Hepatic stellate cell (primary cell): ENCODE measurements at places on chromosomes 3 and 15.
A peak's percentile ranks its signal among the peaks of the same experiment; 100 is the strongest.

- no peak for DNase-seq
Measured at GRCh38 chr3:30017901-30018300, 588.5 kb upstream of the TGFBR2 start.

DNA sequence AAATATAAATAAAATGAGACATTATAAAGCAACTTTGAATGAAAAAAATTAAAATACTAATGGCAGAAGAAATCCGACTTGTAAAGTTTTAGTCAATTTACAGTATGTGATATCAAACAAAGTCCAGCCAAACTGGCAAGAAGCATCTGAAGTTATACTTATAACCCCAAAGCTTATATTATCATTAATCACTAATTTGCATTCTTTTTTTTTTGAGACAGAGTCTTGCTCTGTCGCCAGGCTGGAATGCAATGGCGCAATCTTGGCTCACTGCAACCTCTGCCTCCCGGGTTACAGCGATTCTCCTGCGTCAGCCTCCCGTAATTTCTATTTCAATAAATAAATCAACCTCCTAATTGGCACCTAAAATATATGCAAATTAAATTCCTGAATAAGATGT is 80.1 kb downstream of the AQR start:
- DNase-seq, result no peak

- DNase-seq, result no peak
Measured at GRCh38 chr15:88124199-88124598, 132.3 kb downstream of the NTRK3 start.

- peak; percentile 29 for DNase-seq
Measured at GRCh38 chr3:15602146-15602536, 596 bp downstream of the BTD start.

DNA sequence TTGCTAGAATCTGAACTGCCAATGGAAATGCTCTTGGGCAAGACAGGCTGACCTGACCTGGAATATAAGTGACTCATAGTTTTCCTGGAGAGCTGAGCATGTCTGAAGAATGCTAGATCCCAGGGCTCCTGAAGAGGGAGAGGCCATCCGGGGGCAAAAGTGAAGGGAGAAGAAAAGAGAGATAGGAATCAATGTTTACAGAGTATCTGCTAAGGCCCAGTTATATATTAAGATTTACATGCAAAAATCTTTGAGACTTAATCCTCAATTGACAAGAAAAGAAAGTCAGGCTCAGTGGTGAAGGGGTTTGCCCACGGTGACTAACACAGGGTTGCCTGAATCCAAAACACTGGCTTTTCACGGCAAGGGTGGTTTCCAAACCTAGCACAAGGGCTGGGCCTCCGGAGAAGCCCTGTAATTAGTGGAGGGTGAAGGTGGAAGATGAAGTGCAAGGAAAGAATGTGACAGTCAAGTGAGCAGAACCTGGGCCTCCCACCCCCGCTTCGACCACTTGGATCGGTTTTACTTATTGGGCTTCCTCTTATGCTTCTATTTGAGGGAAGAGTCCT is 91.7 kb upstream of the FGF12 start:
- peak; percentile 72 for DNase-seq

DNA sequence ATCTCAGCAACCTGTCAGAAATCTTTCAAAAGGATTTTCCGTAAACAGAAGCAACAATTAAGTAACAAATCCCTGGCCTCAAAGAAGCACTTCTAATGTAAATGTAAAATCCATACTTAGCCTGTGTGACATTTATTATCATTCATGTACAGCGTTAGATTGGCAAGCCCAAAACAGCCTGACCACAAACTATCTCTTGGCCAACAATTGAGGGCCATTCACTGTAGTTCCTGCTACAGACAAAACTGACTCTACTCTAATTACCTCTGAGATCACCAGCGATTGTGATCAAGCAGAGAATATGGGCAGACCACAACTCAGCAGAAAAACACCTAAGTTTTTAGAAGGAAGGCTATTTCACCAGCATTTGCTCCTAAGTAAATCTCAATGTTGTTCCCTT is 9.2 kb downstream of the SHQ1 start:
- DNase-seq, result no peak
